NCI-H2171 treated with DMSO at 0.1 percent for 48 hours (cell line): ENCODE measurements at places on chromosomes 4 and X.

GRCh38 chr4:8699479-8700145 lies 107.0 kb downstream of the CPZ start:
- no peak for DNase-seq

DNA sequence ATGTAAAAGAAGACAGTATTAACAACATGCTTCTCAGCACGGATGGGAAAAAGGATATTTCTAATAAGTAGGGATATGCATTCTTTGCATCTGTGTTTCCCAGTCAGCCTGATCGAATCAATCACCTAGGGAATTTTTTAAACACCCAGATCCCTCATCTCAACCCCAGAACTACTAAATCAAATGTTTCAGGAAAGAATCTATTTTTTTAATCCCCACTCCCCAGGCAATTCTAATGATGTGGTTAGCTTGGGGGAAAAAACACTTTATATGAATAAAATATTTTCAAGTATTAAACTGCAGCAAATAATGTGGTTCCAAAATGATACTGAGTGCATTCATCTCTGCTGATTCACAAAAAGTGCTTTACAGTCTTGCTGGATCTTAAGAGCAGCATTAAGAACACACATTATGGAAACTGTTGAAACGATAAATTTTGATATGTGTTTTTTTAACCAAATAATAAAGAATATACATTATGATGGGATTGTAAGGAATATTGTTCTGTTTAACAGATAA lies 68.7 kb upstream of the GUCY1A1 start:
- no peak for DNase-seq

GRCh38 chr4:150173432-150173861 lies 95.2 kb downstream of the DCLK2 start:
- no peak for DNase-seq

DNA sequence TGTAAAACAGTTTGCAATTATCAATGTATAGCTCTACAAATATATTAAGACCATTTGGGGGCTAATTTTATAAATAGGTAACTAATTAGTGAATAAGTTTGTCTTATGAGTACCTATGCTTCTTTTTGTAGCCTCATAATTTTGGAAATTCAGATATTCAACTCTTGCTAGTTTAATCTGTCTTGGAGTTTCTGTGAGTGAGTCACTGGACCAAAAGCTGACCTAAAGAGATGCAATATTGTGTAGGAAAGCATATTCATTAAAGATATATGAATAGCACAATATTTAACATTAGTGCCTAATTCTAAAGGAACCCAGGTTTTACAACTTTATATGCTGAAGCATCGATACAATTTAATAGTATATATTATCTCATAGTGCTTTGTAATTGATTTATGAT lies 161.3 kb upstream of the PCDH18 start:
- DNase-seq: no peak

DNA sequence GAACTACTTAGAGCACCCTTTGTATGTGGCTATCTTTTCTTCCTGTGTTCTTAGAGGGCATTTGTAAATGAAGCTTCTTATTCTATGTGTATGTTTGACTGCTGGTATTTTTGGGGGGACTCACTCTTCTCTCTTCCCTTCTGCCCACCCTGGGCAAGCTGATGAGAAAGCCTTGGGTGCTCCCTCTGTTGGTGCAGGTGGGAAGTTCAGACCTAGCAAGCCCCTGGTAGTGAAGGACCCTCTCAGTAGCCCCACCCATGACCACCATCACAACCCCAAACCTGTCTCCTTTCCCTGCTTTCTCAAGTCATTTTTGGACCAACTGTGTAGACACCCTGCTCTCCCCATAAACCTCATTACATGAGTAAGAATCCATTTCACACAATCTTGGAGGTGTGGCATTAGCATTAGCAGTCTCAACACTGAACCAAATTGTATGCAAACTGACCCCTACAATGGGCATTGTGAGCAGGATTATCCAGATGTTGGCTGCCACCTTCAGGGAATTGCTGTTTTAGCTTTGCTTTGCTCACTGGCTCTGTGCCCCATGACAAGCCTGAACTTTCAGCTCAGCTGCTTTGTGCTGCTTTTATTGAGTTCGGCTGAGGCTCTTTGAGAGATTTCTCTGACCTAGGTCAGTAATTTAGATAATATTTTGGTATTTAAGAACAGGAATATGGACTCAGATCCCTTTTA lies 27.9 kb downstream of the TRIM61 start:
- DNase-seq: no peak

GRCh38 chr4:146445198-146446150 lies 76.3 kb downstream of the SLC10A7 start:
- no peak for DNase-seq

DNA sequence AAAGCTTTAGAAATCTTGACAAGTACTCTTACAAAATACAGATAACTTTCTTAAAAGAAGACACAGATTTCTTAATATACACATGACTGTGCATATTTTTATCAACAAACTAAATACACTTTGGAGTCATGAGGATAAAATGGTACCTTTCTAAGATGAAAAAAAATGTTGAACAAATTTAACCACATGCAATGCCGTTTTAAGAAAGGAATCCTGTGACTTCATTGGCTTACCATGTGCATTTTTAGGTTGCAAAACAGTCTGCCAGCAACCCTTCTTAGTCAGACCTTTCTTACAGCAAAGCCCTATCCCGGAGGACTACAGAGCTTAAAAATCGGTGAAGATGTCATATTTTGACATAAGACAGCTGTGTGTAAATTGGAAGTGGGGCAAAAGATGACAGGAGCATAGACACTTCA lies 51.7 kb downstream of the GASK1B start:
- no peak for DNase-seq

- no peak for DNase-seq
Measured at GRCh38 chrX:96445531-96446065, 239.0 kb upstream of the DIAPH2 start.

GRCh38 chrX:31713120-31713519 lies 641.3 kb upstream of the FTHL17 start:
- DNase-seq: no peak

DNA sequence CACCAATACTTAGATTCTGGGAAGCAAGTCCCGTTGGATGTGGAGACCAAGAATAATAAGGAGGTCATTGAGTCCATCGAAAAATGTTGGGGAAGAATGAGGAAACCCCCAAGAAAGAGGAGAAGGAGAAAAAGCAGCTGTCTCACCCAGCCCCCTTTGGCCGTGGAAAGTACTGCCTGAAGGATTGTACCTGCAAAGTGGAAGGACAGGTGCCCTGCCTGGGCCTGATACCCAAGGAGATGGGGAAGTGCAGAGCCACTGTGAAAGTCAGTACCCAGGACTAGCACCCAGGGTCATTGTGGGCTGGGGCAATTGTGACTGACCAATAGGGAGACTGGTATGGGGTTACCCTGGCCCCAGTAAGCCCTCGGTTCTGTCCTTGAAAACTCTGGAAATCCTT lies 13.8 kb upstream of the CFAP299 start:
- no peak for DNase-seq

DNA sequence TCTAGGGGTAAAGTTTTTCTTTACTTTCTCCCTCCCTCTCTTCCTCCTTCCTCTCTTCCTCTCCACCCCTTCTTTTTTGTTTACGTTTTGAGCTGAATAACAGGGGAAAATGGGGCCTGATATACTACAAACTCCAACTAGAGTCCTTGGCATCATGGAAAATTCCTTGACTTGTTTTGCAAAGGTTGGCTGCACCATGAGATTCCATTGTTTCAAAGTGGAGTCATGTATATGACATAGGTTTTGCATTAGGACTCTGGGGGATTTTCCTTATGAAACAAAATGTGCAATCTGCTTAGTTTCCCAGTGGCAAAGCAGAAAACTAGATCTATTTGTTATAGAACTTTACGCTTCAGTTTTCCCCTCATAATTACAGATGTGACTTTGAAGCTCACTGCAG lies 233.5 kb upstream of the PGRMC2 start:
- no peak for DNase-seq

GRCh38 chrX:114583646-114584374 lies at the start of gene HTR2C:
Gene HTR2C (plus strand): TSS chrX:114584086. CDS start chrX:114726937, 142,851 bp downstream.
- no peak for DNase-seq

DNA sequence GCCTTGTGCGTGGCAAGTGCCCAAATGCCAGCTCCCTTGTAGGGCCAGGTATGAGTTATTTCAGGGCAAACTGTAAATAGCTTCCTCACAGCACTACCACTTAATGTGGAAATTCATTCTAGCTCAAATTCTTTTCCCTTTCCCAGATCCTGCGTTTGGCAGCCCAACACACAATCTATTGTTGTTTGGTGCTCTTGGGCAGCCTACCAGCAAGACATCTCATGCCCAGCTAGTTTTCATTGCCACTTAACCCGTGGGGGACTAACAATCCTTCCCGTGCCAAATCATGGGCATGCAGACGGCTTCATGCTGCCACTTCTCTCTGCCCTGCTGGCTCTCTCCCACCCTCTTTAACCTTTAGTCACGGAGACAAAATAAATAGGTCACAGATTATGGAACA lies 454.2 kb downstream of the GRIA2 start:
- no peak for DNase-seq

- no peak for DNase-seq
Measured at GRCh38 chrX:21658152-21658737, at the start of gene KLHL34. Gene KLHL34 (minus strand): TSS chrX:21658330. CDS start chrX:21657788, 542 bp downstream.

- no peak for DNase-seq
Measured at GRCh38 chrX:151175283-151176062, 911 bp upstream of the GPR50 start.

GRCh38 chr4:40990899-40991265 lies 223.5 kb downstream of the APBB2 start:
- no peak for DNase-seq

GRCh38 chrX:153873282-153874084 lies 12.5 kb downstream of the L1CAM start:
- DNase-seq: no peak

DNA sequence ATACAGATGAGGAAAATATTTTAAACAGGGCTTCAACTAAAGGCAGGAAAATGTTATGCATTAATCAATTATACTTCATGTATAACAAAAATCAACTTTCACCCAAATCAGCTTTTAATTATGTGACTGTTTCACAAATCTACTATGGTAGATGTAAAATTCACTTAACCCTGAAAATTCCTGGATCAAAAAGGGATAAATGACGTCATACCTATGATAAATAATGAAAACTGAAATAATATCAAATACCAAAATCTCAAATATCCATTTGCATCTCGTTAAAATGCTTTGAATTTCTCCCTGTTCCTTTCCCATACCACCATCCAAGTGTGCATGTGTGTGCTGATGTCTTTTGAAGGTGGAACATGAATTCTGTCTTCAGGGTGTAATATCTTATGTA lies 11.5 kb downstream of the S100G start:
- DNase-seq: no peak

DNA sequence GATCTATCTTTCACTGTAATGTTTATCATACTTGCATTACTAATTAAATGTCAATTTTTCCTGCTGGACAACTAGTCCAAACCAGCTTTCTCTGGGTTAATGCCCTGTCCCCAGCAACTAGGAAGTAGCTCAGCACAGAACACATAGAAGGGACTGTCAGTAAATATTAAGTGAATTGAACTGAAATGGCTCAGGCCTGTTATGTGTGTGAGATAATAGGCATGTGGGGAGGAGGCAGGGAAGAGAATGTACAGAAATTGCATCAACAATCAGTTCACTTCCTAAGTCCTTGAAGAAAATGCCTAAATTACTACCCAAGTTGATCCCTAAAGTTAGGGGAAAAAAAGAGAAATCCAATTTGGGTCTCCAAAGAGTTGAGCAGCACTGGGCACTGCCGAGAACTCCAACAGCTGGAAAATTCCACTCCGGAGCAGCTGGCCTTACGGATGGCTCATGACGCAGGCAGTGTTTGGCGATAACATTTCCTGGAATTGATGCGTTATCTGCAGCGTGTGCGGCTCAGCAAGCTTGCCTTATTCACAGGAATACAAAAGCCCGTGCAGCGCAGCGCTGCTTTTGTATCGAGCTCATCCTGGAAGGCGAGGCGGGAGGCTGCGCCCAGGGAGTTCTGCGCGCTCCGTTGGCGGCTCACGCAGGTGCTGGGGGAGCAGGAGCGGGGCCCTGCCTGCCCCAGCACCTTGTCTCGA lies 297.3 kb upstream of the LCORL start:
- DNase-seq: no peak

GRCh38 chr4:177308847-177309521 lies 690 bp upstream of the NEIL3 start:
- no peak for DNase-seq

DNA sequence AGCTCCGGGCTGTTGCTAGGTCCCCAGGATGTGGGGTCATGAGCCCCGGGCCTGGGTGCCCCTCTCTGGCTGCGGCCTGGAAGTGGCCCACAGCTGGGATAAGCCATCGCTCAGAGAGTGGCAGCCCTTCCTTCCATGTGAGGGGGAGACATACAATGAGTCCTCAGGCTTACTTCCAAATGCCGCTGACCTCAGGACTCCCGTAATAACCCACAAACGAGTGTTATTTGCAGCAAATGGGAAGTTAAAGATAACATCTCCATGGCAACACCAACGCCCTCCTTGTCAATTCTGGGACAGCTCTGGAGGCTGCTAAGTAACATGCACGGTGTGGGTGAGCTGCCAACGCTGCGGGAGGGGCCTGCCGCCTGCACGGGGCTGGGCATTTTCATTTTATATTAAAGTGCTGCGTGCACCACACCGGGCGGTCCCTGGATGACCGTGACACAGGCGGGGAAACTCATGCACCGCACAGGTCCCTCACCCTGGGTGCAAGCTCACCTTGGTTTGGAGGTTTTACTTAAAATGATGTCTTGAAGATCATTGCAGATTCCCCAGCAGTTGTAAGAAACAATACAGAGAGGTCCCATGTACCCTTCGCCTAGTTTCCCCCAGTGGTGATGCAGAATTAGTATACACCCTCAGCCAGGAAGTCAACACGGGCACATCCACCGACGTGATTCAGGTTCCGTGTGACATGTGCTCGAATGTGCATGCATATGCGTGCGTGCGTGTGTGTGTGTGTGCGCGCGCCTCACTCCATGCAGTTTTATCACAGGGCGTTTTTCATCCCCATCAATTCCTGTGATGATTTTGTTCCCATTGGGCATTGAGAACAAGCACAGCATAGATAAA lies 79.4 kb downstream of the ABLIM2 start:
- no peak for DNase-seq

- DNase-seq: no peak
Measured at GRCh38 chrX:105635794-105636193, 186.5 kb upstream of the NRK start.

- DNase-seq: no peak
Measured at GRCh38 chr4:6380746-6381410, 91.5 kb downstream of the PPP2R2C start.

DNA sequence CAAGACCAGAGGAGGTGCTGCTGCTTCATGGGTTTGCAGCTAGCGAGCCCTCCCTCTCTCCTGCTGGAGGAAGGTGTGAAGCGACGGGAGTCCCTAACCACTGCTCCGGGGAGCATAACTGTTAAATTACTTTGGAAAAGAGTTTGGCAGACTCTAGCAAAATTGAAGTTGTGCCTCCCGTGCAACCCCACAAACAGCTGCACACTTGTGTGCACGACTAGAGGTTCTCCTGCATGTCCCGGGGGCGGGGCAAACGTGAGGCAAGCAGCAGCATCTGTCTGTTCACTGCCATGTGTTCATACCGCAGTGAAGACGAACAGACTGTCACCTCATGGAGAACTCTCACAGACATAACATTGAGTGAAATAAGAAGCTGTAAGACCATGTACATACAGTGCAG lies 34.5 kb downstream of the TNIP2 start:
- peak; percentile 22 for DNase-seq

- no peak for DNase-seq
Measured at GRCh38 chr4:77092975-77093374, 17.2 kb upstream of the CCNI start.

GRCh38 chrX:31255310-31256033 lies 183.6 kb upstream of the FTHL17 start:
- DNase-seq: no peak

- DNase-seq: no peak
Measured at GRCh38 chrX:14872355-14872754, 514 bp downstream of the FANCB start.
